ENCODE measurements at places on chromosomes 1 and 21.
A peak's percentile ranks its signal among the peaks of the same experiment; 100 is the strongest.

GRCh38 chr1:216793973-216794372 lies 70.7 kb upstream of the ESRRG start:
- no peak for DNase-seq

DNA sequence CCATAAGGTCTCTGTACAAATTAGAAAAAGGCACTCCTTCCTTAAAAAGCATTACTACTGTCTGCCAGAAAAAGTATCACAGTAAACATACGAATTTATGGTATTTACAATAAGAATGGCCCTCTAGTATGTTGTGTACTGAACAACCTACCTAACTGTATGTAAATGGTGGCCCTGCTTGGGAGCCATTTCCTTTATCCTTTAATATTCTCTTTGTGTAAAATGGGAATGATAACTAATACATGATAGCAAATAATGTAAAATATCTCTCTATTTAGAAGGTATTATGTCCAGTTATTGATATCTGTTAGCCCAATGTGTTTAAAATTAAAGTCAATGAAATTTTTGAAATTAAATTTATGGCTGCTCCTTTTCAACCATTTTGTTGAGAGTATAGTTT lies 5.2 kb downstream of the DR1 start:
- no peak for DNase-seq

DNA sequence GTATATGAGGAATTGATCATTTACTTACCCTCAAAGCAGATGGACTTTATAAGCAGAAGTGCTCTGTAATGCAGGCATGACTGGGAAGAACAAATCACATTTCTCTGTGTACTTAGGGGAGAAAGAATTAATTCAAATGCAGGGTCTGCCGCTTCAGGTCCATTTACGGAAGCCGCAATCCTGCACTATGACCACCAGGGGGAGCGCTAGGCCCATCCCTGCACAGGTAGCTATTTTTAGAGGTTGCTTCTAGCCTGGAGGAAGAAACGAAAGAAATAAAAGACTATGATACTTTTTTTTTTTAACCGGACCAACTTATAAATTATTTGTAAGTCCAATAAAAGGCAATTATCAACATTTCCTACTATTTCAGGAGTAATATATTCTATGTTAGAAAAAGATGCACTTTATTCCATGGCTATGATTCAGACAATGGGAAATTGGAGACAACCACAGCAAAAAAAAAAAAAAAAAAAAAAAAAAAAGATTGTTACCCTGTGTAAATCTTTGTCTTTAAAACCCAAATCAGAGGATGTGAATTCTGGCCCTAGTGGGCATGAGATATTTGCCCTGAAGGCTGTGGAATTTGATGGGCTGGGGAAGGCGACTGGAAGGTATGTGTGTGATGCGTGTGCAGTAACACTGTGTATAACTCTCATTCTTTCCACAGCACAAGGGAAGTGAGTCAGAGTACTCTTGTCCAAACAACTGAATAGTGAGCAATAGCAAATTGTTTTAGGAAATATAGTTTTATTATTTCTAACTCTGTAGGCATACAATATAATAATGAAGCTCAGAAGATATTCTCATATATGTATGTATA lies 12.9 kb upstream of the FYB2 start:
- peak; percentile 55 for DNase-seq

GRCh38 chr1:160053548-160054365 lies 16.2 kb downstream of the KCNJ10 start:
- no peak for DNase-seq

DNA sequence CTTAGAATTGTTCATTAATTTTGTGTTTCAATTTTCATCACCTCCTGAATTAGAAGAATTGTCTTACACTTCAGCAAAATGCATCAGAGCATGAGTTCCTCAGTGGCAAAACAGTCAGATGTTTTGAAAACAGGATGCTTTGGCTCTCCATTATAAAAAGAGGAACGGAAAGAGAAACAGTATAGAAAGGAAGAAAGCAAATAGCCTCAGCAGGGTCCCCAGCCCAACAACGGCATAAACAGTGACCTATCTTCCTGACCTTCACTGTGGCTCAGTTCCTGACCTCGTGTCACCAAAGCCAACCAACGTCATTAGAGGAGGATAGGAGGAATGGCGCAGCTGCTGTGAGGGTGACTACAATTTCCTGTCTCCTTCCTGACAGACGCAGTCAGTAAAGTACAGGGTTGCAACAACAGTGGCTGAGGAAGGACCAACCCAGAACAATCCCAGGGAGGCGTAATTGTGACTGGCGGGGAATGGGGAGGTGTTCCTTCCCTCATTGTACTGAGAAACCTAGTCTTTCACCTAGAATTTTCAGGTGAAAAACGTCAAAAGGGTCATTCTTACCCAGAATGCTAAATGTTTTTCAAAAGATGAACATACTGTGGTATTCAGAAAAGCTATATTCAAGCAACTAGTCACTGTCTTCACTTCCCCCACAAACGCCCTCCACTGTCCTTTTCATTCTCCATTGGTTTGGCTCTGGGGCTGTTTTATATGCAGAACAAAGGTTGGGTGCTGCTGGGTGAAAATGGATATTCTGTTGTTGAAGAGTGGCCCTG lies 197.9 kb upstream of the SGIP1 start:
- DNase-seq: peak; percentile 76

- no peak for DNase-seq
Measured at GRCh38 chr1:3821447-3821846, 25.1 kb upstream of the LRRC47 start.

- DNase-seq: no peak
Measured at GRCh38 chr1:218164111-218164929, 120.8 kb upstream of the RRP15 start.
